ENCODE measurements at places on chromosomes 4 and X.

DNA sequence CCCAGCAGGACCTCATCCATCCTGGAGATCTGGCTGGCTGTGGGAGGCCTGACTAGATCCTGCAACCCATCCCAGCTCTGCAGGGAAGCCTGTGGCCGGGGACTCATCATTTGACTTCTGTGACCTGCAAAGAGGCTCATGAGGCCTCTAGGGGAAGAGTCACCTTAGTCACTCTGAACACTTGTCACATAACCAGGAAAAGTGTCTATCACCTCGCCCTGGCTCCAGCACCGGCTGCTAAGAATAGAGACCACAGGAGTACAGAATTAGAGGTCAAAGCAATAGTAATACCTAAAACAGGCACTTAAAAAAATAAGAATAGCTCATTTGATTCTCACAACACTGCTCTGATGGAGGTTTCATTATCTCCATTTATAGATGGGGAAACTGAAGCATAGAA lies 3.8 kb upstream of the NSG1 start:
- DNase-seq = no peak

DNA sequence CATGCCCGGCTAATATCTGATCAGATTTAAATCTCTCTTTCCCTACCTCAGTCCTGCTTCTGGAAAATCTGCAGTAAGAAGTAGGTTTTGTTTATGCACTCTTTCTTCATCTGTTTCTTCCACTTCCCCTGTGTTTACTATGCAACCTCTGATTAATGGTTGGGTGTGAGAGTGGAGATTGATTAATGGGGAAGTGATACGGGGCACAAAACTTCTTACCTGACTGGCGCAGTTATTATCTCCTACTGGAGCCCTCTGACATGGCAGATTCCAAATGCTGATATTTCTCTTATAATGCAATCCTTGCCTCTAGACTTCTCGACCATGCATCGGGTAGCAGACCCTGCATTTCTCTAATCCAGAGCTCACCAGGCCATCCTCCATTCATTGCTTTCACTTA lies 60.2 kb upstream of the HPGD start:
- DNase-seq = no peak

DNA sequence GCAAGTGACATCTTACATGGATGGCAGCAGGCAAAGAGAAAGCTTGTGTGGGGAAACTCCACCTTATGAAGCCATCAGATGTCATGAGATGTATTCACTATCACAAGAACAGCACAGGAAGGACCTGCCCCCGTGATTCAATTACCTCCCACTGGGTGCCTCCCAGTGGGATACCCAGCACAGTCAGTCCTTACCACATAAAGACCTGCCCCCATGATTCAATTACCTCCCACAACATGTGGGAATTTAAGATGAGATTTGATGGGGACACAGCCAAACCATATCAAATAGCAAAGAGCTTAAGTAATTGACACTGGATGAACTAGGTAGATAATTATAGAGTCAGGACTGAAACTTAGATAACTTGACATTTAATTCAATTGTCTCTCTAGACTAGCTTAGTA lies 85.6 kb downstream of the SLIT2 start:
- no peak for DNase-seq

DNA sequence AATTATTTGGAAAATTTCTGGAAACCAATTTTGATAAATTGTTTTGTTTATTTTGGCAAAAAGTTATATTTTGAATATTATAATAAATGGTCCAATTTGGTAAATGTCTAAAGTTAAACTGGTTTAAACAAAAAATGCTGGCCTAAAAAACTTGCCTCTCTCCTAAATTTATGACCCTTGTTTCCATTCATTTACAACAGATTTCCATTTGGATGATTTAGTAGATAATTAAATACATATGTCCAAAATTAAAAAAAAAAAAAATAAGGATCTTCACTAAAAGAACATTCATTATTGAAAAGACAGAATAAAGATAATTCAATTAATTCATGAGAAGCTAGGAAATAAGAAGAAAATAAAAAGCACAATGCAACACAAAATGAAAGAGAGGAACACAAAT lies 449.5 kb downstream of the SPRY1 start:
- no peak for DNase-seq

GRCh38 chrX:103540145-103540544 lies 20.9 kb upstream of the RAB40A start:
- DNase-seq = no peak

GRCh38 chr4:138005486-138005885 lies 236.7 kb downstream of the SLC7A11 start:
- DNase-seq = no peak

DNA sequence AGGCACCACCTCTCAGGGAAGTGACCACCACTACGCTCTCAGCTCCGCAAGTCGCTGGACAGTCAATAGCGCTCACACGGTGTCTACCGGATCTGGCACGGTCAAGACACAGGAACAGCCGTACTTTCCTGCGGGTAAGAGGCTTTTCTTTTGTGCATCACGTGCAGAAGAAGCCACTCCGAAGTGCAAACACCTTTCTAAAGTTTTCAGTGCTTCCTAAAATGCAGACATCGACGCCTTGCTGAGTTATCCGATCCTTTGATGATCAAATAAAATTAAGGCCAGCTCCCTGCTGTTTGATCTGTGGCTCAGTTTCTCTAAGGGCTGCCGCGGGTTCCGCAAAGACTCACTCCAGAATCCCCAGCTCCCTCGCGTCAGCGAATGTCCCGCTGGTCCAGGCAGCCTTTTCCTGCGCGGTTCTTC lies 71.8 kb downstream of the FBXO8 start:
- no peak for DNase-seq

GRCh38 chrX:283115-283845 lies 2.1 kb downstream of the PLCXD1 start:
- DNase-seq = peak; percentile 80

All from stimulated activated CD8-positive, alpha-beta memory T cell treated with anti-CD3 and anti-CD28 coated beads, Interleukin-12 subunit alpha, Interleukin-12 subunit beta, amount 100 ng/mL, for 4 hours (primary cell).